A673 (cell line): ENCODE measurements at places on chromosomes 7 and 10. TPM values are rescaled to one million over a fixed set of nuclear protein-coding genes. Genes with fewer than 3 reads are reported as not detected.

- no peak for DNase-seq
Measured at GRCh38 chr7:94609561-94609960, 46.4 kb downstream of the SGCE start.

GRCh38 chr7:157228864-157229422, 90.2 kb downstream of the UBE3C start:
- DNase-seq: peak; percentile 49

DNA sequence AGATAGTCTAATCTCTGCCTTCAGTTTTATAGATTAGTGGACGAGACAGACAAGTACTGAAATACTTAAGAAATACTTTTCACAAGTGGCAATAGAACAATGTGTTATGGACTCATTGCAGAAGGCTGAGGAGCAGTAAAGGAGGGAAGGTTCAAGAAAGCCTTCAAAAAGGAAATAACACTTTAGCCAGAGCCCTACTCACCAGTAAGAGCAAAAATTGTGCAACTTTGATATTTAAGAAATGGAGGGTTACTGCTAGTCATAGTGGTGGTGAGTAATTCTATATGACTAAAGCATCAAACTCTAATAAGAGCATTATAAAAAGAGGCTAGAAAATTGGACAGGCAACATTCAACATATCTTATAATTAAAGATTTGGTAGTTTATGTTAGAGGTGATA, 28.8 kb downstream of the PTPN12 start:
- no peak for DNase-seq

- DNase-seq: no peak
Measured at GRCh38 chr10:116802474-116802873, 46.8 kb upstream of the ENO4 start.

- DNase-seq: no peak
Measured at GRCh38 chr7:107372298-107372697, 97.6 kb upstream of the GPR22 start.

The ADAM22 gene
- 6.9 and 7.1 TPM in 2 replicates for total RNA-seq

The WEE2 gene
- 0.09 TPM in 1 of 2 replicates, not detected in the other for total RNA-seq

The GRID1 gene
- total RNA-seq: not detected in 2 replicates
